NCI-H526 treated with DMSO at 0.1 percent for 48 hours (cell line): ENCODE measurements at places on chromosomes 6 and 20.
A peak's percentile ranks its signal among the peaks of the same experiment; 100 is the strongest.

DNA sequence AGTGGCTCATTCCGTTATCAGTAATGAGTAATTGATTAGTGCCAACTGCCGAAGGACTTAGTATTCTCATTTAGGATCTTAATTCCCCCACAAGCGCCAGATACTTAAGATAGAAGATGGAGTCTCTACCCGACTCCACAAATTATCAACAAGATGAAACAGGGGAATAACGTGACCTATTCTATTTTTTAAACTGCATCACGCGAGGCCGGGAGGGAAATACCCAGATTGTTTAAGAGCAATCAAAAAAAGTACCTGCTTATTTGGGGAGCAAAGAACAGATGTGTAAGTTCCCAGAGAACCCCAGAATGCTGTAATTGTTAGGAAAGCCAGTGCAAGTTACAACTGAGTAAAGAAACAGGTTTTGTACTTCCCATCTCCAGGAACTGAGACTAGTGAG is 1.1 kb upstream of the MAP3K5 start:
- no peak for DNase-seq

DNA sequence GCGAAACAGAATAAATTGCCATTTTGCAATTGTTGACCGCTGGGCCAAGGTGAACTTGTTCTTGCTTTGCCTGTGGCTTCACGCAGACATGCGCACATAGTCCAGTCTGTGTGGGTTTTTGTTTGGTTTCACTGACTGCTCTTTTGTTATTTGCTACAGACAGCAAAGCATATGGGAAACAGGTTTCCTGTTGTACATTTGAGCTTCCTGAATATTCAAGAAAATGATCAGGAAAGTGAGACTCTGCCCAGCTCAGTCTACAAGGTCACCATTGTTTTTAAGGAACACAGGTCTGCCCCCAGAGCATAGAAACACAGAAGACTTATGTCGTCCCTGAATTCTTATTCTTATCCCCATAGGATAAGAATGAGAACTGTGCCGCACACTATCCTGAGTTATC is 55.6 kb downstream of the SASH1 start:
- DNase-seq, result no peak

- no peak for DNase-seq
Measured at GRCh38 chr6:159473475-159474263, 219.4 kb downstream of the SOD2 start.

GRCh38 chr6:121971931-121972335 is 427.5 kb upstream of the HSF2 start:
- no peak for DNase-seq

- peak; percentile 48 for DNase-seq
Measured at GRCh38 chr6:52503851-52504781, 72.7 kb downstream of the TRAM2 start.

DNA sequence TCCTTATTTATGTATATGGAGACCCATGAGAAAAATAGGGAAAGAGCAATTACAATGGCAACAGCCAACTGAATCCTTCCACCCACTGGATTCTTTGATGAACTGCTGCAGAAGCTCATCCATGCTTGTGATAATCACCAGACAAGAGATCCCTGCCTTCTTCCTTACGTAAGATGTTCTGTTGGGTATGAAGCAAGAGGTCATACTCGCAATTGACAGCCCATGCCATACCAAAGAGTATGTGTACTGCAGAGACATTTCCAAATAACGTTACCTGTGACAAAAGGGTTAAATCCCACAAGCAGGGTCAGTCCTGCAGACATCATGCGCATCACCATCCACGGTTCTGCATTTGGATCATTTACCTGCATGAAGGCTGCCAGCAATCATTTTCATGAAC is 27.8 kb downstream of the ELOVL5 start:
- DNase-seq, result no peak

- no peak for DNase-seq
Measured at GRCh38 chr6:110002676-110003075, 24.6 kb downstream of the GPR6 start.

- no peak for DNase-seq
Measured at GRCh38 chr20:3121955-3122610, 37.6 kb upstream of the AVP start.

- DNase-seq, result no peak
Measured at GRCh38 chr20:10618611-10619245, 55.1 kb downstream of the JAG1 start.

DNA sequence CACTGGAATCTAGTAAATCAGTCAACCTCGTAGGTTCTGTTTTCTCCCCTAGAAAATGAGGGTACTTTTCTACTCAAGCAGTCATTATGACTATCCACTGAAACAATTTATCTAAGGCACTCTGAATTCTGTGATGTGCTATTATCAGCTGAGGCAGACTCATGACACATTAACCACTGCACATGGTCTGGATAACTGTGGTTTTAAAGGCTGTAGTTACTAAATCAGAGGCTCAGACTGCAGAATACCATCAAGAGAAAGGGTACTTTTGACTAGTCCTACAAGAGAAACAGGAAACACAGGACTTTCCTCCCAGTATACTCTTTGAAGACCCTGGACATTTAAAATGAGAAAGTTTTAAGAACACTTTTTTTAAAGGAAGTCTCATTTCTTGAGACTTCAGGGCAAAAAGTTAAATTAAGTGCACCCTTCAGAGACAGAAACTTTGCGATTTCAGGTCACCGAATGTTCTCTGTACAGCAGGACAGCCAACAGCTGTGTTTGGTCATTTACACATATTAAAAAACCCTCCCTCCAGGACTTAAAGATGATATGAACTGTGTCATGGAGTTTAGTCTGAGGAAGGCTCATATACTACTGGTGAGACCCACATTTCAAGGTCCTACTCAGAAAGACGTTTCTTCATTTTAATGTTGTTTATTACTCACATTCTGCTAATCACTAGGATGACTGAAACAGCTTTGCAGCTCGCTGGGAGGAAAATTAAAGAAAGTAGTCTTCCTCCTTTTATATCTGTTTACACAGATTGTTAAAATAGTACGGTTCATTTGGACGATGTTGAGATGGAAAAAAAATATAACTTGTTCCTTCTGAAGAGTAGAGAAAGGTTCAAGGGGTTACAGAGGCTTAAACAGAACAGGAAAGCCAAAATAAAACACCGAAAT is 19.9 kb downstream of the ATXN1 start:
- DNase-seq, result no peak

GRCh38 chr20:35907017-35907701 is 47.1 kb downstream of the SCAND1 start:
- no peak for DNase-seq

DNA sequence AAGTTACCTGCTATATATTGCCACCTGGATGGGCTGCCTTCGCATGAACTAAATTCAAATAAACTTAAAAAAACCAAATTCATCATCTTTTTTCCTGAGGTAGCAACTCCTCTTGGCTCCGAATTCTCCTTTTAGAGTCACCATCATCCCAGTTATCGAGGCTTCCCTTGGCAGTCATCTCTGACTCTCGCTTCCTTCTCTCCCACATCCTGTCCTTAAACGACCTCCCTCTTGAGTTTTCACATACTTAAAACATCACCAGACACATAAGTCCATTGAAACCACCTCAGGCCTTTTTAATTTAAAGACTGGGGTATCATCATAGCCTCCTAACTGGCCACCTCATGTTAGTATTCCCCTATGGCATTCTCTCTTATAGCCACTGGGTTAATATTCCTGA is 296.1 kb upstream of the FLRT3 start:
- no peak for DNase-seq

DNA sequence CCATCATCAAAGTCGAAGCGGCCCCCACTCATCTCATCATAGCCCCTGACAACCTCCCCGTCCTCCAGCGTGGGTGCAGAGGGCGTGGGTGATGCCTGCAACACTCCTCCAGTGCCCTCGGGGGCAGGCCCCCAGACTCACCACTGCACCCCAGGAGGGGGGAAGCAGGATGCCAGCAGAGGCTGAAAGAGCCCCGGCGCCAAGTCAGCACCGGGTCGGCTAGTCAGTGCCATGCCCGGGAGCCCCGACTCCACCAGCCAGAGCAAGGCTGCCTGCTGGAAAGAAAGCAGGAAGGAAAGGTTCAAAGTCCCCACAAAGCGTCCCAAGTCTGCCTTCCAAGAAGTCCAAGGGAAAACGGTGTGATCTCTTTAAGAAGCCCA is 324 bp downstream of the JPH2 start:
- no peak for DNase-seq

DNA sequence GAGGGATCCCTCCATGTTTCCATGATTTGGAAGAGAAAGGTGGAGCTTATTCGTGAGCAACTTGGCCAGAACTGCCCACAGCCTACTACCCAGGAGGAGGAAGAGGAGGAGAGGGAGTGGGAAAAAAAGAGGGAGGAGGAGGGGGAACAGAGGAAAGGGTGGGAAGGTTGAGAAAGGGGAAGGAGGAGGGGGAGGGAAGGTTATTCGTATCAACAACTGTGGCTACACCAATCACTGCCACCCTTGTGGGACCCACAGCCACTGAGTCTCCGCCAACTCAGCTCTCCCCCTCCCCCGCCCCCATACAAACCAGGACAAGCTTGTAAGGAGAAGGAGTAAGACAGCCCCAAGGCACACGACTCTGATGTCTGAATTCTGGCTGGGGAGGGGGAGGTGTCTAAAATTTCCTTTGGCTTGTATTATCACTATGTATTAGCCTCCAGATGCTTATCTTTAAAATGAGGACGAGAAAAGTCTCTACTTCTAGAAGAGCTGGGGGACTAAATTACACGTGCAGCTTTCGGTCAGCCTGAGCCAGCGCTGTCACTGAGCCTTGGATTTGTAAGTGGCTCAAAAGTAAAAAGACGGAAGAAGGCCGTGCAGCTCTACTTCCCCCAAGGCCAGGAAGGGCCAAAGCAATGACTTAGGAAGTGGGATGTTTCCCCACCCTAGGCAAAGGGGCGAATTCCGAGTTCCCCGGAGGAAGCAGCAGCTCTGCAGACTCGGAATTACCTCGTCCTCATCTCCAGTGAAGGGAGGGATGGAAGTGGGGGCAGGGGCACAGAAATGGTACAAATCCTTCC is 1.0 kb downstream of the FKBP1A start:
- DNase-seq, result no peak

DNA sequence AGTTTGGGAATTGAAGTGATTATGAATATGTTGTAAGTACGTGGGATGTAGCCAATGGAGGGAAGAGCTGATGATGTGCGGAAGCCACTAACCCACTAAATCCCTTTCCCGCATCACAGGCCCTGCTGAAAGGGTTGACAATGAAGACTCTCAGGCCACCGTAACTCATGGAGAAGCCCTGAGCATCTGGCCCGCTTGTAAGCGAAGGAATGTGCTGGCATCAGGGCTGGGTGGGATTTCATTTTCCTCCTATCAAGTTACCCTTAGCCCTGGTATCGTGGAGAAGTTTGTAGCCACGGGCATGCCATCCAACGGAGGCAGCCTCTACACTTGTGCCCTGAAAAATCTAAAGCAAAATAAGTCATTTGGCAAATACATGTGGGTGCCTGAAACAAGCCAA is 355.0 kb downstream of the CDH26 start:
- DNase-seq, result no peak

DNA sequence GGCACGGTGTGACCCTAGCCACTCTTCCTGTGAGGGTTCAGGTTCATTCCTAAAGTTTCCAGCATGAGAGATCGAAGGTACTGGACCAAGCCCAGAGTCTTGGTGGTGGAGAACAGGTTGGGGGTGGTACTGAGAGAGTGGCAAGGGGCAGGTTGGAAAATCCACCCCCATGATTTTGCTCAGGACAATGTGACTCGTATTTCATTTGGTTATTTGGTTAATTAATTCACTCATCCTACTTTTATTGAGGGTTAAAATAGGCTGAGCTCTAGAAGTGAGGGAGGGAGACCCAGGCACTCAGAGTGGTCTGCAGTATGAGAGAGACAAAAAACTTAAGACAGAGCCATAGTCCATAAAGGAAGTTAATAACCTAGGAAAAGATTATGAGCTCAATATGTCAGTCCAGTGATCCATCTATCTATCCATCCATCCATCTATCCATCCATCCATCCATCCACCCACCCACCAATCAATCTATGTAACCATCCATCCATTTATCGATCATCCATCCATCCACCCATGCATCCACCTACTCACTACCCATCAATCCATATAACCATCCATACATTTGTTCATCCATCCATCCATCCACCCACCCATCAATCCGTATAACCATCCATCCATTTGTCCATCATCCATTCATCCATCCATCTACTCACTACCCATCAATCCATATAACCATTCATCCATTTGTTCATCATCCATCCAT is 6.7 kb upstream of the BPIFB6 start:
- no peak for DNase-seq

GRCh38 chr6:134523903-134524650 is 206.2 kb upstream of the SGK1 start:
- no peak for DNase-seq

- peak; percentile 79 for DNase-seq
Measured at GRCh38 chr6:148203970-148204369, 138.7 kb upstream of the SASH1 start.

DNA sequence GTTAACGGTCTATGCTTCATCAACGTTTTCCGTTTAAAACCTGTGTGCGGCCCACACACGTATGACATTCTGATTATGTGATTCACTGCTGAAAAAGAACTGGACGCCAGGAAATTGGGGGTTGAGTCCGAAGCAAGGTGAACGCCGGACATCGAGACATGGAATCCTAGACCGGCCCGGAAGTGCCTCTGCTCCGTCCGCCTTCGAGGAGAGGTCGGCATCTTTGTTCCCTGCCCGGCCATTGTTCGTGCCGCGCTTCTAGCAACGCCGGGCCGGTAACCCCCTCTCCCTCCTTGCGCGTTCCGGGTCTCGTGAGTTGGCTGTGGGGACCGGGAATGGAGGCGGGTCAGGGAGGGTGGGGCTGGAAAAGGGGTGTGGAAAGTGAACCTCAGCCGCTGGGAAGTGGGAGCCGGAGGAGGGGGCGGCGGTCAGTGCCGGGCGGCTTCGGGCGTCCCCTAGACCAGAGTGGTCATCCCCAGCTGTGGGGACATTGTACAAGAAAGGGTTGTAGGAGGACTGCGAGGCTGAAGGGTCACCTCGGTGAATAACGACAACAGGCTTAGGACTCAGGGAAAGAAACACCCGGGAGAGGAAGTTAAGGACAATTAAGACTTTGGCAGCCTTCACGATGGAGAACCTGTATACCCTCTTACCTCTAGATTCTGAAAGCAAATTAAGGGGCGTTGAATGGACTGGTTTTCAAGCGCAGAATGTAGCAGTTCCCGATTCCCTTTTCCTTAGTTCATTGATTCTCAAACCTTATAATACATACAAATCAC is at the start of gene ZSCAN9:
TSS of gene ZSCAN9 (plus strand) at position 220 of the 779 bp plus-strand sequence. CDS start 1,810 bp downstream, outside the sequence.
- peak; percentile 81 for DNase-seq

GRCh38 chr6:136526196-136526930 is 23.9 kb downstream of the MAP7 start:
- peak; percentile 78 for DNase-seq

GRCh38 chr20:1331801-1332453 is 3.0 kb upstream of the SDCBP2 start:
- no peak for DNase-seq
